ENCODE measurements at places on chromosomes 6 and 20.

GRCh38 chr6:20906945-20907344, 372.7 kb downstream of the CDKAL1 start:
- DNase-seq: no peak

GRCh38 chr20:52469128-52469527, 277.5 kb upstream of the ZFP64 start:
- DNase-seq: no peak

- no peak for DNase-seq
Measured at GRCh38 chr6:48021904-48022303, 89.1 kb downstream of the PTCHD4 start.

DNA sequence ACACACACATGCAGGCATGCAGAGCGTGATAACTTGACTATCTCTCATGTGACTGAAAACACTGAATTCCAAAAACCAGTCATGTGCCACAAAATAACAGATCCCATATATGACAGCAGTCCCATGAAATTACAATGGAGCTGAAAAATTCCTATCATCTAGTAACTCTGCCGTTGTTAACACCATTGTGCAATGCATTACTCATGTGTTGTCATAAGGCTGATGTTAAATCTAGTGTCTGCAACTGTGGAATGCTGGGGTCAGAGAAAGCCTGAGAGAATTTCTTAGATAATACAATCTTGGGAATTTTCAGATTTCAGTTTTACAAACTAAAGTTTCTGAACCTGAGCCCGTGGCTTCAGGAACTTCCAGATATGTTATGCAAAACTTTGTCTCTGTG, 70.2 kb downstream of the LYRM4 start:
- no peak for DNase-seq

DNA sequence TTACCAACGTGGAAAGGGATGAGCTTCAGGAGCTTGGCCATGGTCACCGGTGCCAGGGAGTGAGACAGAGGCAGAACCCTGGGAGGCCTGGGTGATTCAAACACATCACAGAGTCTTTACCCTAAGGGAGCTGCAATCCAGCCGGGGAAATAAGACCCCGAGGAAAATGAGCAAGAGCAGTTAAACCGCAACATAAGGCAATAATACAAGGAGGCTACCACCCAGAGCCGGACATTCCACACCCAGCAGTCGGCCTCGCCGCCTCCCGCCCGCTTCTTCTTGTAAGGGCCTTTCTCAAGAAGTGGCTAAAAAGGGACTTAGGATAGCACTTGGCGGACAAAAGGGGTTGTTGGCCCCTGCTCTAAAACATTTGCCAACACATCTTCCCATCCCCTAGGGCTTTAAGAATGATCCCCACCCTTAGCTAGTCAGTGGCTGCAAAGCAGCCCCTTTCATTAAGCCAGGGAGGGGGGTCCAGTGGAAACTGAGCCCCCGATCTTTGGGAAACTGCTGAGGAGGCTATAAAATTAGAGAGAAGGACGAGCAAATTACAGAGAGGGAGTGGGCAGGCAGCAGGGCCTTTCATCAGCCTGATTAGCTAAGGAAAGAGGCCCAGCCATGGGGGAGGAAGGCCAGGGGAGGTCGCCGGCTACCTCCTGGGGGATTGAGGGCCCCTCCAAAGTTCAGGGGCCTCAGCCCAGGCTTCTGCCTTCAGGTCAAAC, 34.3 kb downstream of the SNX5 start:
- no peak for DNase-seq

- no peak for DNase-seq
Measured at GRCh38 chr6:107668743-107669474, 155.2 kb downstream of the SCML4 start.

GRCh38 chr6:154995254-154996015, at the start of gene TIAM2:
TIAM2 (plus strand) TSS chr6:154995315; CDS start chr6:155129224, 133,909 bp downstream.
- no peak for DNase-seq

GRCh38 chr20:61668771-61669503, 396.7 kb downstream of the TAF4 start:
- DNase-seq: no peak

- DNase-seq: no peak
Measured at GRCh38 chr20:38214256-38215193, 46.0 kb downstream of the KIAA1755 start.

DNA sequence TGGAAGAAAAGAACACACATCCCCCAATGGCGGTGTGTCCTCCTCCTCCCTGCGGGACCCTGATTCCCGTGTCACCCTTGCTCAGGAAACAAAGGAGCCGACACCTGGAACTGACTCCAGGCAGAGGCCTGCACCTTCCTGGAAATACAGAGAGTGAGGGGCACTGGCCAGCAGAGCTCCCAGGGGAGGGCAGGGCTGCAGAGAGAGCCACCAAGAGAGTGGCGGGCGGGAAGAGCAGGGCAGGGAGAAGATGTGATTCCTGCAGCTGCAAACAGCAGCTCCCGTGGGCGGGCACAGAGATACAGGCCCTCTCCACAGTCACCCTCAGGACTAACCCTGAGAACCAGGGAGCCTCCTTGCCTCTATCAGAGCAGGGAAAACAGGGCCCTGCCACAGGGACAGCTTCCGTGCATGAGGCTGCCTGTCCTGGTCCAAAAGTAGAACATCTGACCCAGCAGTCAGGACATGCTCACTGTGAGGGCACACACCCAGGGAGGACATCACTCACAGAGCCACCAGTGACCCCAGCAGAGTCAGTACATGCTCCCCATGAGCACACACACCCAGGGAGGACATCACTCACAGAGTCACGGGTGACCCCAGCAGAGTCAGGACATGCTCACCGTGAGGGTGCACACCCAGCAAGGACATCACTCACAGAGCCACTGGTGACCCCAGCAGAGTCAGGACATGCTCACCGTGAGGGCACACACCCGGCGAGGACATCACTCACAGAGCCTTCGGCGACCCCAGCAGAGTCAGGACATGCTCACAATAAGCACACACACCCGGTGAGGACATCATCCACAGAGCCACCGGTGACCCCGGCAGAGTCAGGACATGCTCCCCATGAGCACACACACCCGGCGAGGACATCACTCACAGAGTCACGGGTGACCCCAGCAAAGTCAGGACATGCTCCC, 193.1 kb downstream of the DLL1 start:
- no peak for DNase-seq

DNA sequence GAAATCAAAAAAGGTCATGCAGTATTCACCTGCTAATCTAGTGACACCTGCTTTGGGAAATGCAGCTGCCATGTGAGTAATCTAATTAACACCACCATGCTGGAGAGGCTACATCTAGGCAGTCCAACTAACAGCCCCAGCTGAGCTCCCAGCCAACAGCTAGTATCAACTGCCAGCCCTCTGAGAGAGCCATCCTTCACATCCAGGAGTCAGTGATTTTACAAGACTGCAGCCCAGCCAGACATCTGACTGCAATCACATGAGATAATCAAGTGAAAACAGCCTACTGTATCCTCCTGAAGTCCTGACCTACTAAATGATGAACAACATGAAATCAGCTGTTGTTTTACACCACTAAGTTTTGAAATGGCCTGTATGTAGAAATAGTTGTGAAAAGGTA, 298.4 kb downstream of the TRDN start:
- no peak for DNase-seq

DNA sequence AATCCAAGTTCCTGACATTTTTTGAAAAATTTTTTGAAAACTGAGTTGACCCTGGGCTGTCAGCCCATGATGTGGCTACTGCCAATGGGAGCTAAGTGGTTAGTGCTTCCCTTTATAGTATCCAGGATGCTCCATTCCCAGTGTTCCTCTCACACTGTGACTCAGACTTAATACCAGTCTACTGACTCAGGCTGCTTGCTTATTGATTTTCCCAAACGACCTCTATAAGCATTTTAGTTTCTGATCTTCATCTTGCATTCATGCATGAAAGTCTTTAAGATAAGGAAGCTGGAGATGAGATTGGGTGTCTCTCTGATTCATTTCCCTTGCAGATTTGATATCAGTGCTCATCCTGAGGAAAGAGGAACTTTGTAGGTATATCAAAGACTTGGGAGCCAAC, 560.0 kb downstream of the TBC1D32 start:
- no peak for DNase-seq

DNA sequence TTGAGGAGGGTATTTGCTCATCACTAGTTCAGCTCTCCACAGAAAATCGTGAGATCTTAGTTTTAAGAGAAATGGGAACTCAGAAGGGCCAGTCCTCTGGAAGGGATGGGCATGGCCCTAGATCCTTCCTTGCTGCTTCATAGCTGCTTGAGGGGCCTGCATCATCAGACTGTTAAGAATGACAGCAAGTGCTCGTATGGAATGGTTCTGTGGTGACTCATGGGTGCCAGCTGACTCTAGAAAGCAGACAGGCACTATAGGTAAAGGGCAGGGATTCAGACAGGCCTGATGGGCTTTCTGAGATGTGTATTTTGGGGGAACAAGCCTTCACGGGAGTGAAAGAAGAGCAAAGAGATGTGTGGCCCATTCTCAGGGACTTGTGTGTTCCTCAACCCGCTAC, 90.8 kb downstream of the MYLK4 start:
- DNase-seq: no peak

DNA sequence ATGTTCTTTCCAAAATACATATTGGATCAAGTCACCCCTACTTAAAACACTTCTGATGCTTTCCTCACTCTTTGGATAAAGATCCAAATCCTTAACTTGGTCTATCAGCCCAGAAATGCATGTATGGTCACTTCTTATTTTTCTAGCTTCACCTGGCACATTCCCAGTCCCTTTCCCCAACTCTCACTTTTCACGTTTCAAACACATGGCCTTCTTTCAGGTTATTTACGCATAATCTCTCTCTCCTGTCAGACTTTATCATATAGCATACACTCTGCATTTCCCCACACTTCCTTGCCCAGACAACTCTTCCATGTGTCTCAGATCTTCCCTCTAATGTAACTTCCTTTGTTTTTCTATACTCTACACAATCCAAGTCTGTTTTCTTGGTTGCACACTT, 12.8 kb downstream of the PHIP start:
- DNase-seq: no peak

- DNase-seq: no peak
Measured at GRCh38 chr20:46093531-46093930, 3.8 kb upstream of the NCOA5 start.

- DNase-seq: no peak
Measured at GRCh38 chr6:128174724-128175123, 273.9 kb upstream of the THEMIS start.

- DNase-seq: no peak
Measured at GRCh38 chr6:108145639-108146038, 20.2 kb upstream of the NR2E1 start.

DNA sequence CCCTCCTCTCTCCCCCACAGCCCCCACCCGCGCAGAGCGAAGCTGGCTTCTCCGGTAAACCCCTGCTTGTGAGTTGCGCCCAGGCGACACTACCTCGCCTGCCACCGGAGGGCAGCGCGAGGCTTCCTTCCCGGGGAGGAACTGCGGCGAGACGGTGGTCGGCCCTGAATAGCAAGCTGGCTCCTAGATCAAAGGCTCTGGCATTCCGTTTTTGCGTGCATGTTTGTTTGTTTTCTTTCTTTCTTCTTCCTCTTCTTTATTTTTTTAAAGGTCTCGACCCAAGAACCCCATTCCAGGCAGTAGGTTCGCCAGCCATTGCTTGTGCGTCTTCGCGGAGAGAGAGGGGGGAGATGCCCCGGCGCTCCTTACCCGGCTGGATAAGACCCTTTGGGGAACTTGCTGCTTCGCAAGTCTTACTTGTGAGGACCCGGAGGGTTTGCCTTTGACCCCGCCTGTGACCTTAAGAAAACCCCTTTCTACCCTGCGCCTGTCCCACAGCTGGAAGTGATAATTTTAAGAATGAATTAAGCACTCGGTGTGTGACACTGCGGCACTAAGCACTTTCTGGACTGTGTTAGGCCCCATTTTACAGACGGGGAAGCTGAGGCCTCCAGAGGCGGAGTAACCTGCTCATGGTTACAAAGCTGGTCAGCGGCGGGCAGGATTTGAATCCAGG, 92.7 kb upstream of the SIRPA start:
- peak; percentile 12 for DNase-seq

DNA sequence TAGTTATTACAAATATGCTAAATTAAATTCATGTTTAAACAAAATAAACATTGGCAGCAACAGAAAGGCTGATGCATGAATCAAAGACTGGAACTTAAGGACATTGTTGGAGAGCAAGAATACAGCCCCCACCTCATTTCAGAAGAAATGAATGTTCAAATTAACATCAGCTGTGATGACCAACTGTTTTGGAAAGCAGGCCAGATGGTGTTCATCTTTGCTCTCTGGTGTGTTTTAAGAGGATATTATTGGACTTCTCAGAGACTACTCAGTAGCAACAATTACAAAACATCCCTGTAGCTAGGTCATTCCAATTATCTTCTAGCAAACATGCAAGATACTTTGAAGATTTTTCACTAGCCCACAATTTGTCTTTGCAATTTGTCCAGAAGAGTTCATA, 118.6 kb upstream of the DOK5 start:
- DNase-seq: no peak

GRCh38 chr6:73537677-73538076, 16.8 kb upstream of the EEF1A1 start:
- DNase-seq: no peak

GRCh38 chr6:157551041-157551832, 170.2 kb downstream of the ZDHHC14 start:
- no peak for DNase-seq

DNA sequence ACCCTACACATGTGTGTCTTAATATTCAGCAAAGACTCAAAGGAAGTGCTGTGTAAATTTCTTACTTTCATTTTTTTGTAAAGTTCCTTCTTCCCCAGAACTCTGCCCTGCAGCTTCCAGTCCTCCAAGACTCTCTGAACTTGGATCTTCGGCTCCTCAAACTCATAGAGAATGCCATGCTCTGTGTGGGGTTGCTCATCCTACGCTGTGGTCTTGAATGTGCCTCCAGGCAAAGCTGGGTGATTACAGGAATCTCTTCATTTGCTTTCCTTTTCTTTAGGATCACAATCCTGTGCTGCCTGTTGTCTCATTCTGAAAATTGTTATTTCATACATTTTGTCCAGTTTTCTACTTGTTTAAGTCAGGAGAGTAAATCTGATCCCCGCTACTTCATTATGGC, 14.5 kb upstream of the CDC5L start:
- no peak for DNase-seq

- DNase-seq: no peak
Measured at GRCh38 chr6:154569156-154569862, 58.8 kb upstream of the CNKSR3 start.

DNA sequence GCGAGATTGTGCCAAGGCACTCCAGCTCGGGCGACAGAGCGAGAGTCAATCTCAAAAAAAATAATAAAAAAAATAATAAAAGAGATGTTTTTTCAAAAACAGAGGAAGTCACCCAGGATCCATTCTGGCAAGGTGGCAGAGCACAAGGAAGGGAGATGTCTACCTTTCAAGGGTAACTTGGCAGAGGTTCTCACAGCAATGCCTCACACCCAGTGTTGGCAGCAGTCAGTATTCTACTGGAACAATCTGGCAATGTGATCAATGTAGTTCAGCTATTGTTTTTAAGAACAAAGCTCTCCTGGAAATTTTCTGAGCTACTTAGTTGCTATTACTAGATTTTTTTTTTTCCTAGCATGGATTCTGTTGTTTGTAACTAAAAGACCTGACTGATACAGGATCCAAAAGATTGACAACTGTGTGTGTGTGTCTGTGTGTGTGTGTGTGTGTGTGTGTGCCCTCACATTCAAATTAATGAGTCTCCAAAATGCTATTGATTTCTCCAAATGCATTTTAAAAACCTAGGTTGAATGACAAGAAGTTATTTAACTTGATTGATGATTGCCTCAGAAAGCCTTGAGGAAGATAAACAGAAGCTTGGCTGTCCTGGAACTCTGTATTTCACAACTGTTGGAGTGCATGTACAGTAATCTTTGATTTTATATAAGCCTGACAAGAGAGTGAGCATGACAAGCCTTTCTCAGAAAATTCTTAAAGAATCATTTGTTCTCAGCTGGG, 114.1 kb upstream of the RREB1 start:
- DNase-seq: no peak

GRCh38 chr6:2482773-2483172, 237.4 kb upstream of the GMDS start:
- DNase-seq: no peak

All from activated CD4-positive, alpha-beta T cell treated with anti-CD3 and anti-CD28 coated beads, Interleukin-2, amount 50 U/mL, for 1 hour (primary cell).